GF-D8 (cell line): ENCODE measurements at places on chromosomes 11 and 22.

DNA sequence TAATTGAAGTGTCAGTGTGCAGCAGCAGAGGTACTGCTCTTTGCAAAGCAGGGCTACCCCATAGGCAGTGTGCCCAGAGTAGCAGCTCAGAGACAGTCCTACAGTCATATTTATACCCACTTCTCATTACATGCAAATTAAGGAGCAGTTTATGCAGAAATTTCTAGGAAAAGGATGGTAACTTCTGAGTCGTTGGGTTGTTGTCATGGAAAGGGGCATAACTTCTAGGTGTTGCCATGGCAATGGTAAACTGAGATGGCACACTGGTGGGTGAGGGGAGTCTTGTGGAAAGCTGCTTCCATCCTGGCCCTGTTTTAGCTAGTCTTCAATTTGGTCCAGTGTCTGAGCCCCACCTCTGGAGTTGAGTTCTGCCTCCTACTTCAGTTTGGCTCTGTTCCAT, 77.4 kb downstream of the MN1 start:
- no peak for DNase-seq

DNA sequence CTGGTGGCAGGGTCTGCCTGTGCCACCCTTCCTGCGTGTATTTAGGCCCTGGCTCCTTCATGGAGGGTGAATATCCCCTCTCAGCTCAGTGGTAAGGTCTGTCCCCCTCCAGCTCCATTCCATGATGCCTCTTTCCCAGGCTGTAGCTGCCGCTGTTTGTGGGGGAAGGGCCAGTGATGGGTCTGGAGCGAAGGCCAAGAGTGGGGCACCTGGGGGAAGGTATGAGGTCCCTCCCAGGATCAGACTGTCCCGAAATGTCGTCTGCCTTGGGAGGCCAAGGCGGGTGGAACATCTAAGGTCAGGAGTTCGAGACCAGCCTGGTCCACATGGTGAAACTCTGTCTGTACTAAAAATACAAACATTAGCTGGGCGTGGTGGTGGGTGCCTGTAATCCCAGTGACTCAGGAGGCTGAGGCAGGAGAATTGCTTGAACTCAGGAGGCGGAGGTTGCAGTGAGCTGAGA, 1.1 kb downstream of the CD151 start:
- DNase-seq = no peak

- DNase-seq = no peak
Observed at GRCh38 chr11:17642980-17643379, 76.4 kb upstream of the MYOD1 start.

DNA sequence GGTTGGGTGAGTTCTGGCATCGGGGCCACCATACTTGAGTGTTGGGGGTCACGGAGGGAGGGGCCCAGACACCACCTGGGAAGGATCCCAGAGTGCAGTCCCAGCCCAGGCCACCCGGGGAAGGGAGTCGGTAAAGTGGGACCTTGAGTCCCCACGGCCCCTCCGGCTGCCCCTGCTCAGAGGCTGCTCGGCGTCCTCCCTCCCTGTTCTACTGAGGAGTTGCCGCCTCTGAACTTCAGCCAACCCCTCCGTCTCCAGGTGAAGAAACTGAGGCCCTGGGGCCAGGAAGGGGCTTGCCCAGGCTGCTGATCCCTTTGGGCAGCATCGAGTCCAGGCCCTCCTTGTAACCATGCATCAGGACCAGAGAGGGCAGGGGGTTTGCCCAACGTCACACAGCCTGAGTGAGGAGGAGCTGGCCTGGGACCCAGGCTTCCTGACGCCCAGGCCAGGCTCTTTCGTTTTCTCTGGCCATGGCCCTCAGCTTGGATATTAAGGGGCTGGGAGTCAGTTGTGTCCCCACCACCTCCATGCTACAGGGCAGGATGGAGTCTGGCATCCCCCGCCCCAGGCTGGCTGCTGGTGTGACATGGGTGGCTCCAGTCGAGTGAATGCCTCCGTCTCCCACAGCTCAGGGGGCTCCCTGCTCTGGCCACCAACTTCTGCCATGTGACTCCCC, 1.3 kb downstream of the PARVG start:
- no peak for DNase-seq

- DNase-seq = no peak
Observed at GRCh38 chr11:65593518-65594414, 1.8 kb downstream of the KCNK7 start.

DNA sequence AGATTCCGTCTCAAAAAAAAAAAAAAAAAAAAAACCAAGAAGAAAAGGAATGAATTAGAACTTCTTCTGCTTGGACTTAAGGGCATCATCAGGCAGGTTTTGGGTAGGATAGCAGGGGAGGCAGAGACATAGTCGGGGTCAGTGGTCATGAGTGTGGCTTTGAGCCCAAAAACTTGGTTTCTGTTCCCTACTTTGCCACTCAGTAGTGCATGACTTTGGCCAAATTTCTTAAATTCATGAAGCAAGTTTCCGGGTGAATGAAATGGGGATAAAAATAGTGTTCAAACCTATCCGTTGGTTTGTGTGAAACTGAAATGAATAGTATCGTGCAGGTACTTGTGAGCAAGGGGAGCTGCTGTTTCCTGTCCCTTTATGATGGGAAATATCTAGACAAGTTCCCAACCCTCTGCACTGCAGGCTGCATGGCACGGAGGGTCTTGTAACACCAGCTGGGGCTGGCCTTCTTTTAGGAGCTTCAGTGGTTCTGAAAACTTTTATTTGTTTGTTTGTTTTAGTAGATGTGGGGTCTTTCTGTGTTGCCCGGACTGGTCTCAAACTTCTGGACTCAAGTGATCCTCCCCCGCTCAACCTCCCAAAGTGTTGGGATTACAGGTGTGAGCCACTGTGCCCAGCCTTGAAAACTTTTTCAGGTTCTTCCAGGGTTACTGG, 18.4 kb downstream of the NEAT1 start:
- no peak for DNase-seq

- no peak for DNase-seq
Observed at GRCh38 chr11:94449437-94449836, 44.2 kb downstream of the MRE11 start.

DNA sequence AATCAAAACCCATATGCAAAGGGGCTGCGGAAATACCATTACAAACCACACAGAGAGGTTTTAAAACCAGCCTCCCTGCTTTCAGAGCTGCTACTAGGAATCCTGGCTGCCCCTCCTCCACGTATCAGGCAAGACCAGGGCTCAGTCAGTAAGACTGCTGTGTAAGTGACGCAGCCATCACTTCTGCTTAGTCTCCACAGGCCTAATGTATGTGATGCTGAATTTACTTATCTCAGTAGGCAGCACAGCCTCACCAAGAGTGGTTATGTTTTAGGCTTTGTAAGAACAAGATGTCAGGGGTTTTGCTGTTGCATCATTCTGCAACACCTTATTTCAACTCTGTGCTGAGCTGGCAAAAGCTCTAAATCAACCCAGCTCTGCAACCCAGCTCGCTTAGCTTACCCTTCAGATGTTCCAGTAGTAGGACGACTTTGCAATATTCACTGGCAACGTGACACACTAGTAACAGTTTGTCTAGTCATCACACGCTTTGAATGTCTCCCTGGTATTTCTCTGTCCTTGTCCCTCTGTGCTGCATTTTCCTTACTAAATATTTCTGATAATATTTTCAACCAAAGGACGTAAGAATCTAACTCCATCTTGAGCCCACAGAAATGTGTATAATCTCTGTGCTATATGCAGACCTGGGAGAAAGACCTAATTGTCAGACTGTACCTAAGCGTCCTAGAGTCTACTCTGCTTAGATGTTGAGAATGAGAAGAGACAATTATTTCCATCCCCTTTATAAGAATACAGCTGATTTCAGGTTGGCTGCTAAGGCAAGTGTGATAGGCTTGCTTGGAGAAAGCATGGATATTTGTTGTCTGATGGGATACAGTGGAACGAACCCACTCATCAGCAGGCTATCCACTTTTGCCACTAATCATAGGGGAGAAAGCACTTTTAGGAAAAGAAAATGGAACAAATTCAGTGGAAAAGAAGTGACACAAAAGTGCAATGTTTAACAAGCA, 72.2 kb downstream of the LARGE2 start:
- no peak for DNase-seq

- no peak for DNase-seq
Observed at GRCh38 chr11:1751531-1751921, 1.1 kb upstream of the IFITM10 start.

GRCh38 chr11:95736355-95736754, 53.2 kb downstream of the FAM76B start:
- no peak for DNase-seq

GRCh38 chr22:17785185-17786184, 11.2 kb upstream of the BID start:
- DNase-seq = no peak

DNA sequence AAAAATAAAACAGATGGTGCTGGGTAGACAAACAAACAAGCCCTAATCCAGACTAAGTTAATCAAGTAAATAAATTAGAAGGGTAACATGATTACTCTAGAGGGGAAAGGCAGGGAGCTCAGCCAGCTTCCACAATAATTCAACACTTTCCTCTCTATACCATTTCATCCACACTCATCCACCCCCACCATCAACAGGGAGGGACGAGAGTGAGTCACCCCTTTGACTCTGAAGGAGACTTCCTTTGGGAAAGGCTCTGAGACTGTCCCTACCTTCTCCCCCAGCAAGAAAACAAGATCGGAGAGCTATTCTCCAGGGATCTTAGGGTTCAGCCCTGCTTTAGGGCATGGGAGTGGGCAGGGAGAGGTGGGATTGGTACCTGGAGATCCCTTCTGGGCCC, 33.1 kb downstream of the TRIM66 start:
- no peak for DNase-seq

DNA sequence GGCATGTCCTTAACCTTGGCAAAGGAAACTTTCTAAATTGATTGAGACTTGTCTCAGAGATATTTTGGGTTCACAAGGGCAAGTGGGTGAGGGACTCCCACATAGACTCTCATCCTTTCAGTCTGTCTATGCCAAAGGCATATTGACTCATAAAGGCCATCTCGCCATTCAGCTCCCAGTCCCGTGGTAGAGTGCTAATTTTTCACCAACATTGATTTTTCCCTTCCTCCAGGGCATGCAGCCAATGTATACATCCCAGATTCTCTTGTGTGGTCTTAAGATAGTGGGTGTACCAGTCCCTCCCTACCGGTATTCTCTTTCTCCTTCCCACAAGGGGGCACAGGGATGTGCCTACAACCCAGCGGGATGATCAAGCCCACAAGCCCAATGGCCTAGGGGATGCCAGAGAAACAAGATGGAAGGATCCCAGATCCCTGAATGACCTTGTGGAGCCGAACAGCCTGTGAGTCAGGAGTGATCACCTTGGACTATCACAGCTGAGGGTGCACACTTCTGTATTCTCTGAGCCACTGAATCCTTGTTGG, 7.9 kb downstream of the C11orf96 start:
- no peak for DNase-seq

DNA sequence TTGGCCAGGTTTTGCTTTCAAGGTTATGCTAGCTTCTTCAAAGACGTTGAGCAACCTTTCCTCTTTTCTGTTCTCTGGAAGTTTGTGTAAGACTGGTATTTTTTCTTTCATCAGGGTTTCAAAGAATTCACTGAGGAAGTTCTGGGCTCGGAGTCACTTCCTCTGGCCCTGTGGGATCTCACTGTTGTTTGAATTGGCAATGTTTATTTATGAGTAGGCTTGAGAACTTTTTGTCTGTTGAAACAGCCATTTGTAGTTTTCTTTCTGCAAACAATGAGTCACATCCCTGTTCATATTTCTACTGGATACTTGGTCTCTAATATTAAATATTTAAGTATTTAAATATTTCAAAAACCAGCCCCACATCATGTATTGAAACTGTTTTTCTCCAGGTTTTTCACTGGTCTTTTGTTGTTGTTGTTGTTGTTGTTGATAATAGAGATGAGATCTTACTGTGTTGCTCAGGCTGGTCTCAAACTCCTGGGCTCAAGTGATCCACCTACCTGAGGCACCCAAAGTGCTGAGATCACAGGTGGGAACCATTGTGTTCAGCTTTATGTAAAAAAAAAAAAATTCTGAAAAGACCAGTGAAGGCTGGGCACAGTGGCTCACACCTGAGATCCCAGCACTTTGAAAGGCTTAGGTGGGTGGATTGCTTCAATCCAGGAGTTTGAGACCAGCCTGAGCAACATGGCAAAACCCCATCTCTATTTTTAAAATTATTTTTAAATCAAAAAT, 26.9 kb downstream of the SUSD2 start:
- DNase-seq = peak; percentile 96
